Activated naive CD4-positive, alpha-beta T cell treated with anti-CD3 and anti-CD28 coated beads, Interleukin-2, amount 50 U/mL, for 16 hours (primary cell): ENCODE measurements at places on chromosomes 1 and 21.
A peak's percentile ranks its signal among the peaks of the same experiment; 100 is the strongest.

DNA sequence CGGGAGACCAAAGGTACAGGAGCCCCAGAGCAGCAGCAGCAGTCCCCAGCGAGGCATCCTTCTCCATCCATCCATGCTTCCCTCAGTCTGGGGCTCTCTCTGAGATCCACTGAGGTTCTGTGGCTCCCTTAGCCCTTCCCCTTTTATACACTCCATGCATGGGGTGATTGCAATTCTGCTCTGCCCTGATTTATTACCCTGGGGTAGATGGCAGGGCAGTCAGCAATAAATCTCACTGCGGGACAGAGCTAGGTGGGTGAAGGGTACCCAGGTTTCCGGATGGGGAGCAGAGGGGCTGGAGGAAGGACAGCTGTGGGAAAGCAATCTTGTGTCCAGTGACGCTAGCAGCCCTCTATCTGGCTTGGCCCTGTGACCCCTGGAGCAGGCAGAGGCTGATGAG, at the start of gene REN:
REN (minus strand) TSS at position 119 of the 400 bp plus-strand sequence; CDS start at position 75, 44 bp downstream.
- DNase-seq, result no peak

- DNase-seq, result no peak
These were observed 17.4 kb downstream of the MRPL39 start for GRCh38 chr21:25589887-25590286.

GRCh38 chr1:145997718-145998023, 1.3 kb upstream of the TXNIP start:
- DNase-seq, result no peak

DNA sequence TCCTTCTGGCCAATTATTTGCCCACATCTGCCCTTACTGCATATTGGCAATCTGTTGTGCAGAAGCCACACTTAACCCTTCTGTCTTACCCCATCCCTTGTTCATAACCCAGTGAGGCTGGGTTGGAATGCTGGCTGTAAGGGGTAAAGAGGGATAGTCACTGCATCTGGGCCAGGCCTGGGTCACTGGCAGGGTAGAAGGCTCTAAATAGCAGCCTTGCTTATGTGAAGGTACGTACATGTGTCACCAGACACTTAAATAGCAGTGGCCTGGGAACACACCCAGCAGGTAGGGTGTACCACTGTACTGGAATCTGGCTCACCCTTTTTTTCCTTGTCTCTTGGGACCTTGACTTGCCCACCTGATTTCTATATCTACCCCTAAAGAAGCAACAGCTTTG, 9.9 kb upstream of the TARS2 start:
- no peak for DNase-seq

DNA sequence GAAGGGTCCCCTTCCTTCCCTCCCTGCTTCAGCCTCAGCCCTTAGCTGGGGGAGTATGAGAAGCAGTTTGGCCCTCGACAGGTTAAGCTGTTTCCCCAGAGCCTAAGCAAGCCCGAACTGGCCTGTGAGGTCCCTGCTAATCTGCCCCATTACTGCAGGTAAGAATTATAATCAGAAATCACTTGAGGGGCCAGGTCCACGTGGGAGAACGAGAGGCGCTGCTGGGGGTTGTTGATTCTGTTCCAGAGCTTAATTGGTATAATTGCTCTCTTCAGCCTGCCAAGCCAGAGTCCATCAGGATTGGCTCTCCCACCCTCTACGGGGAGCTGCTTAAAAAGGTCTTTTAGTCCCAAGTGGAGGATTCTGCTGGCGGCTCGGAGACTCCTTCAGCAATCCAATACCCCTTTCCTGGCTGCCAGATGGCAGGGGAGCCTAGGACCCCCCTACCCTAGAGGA, 70.8 kb downstream of the UBE2T start:
- no peak for DNase-seq

GRCh38 chr1:165062346-165062745, 294.2 kb downstream of the LMX1A start:
- no peak for DNase-seq

GRCh38 chr1:157124855-157125254, 13.3 kb downstream of the ETV3 start:
- DNase-seq, result no peak

DNA sequence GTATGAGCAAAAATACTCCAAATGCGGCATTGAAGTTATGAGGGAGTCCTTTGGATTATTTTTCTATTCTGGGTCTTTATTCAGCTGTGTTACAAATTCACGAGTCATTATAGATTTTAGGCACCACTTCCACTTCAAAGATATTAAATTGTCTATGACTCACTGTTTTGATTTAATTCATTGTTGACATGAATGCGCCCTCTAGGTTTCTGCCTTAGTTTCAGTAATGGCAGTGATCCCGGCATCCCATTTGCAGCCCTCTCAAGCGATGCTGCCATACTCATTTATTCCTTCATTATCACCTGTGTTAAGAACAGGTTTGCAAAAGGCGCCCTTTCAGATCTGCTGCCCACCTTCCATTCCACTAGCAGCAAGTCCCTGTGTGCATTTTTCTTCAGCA, 14.0 kb downstream of the RSPO1 start:
- DNase-seq, result no peak

GRCh38 chr1:200916681-200917080, 22.0 kb downstream of the INAVA start:
- DNase-seq, result no peak

DNA sequence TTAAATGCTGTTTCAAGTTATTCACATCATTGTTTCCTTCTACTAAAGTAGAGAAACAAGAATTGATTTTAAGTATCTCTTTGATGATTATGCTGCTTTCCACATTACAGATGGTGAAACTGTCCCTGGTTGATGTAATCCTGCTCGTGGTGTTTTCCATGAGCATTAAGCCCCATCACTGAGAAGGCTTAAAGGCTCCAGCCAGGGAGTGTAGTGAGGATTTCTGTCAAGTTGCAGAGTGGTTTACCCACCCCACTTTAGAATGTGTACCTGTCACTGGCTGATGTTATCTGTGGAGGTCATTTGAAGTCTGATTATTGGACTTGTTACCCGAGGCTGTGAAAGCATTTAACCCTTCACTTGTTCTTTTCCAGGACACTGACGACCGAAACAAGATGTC, 12.9 kb downstream of the CERS2 start:
- no peak for DNase-seq

DNA sequence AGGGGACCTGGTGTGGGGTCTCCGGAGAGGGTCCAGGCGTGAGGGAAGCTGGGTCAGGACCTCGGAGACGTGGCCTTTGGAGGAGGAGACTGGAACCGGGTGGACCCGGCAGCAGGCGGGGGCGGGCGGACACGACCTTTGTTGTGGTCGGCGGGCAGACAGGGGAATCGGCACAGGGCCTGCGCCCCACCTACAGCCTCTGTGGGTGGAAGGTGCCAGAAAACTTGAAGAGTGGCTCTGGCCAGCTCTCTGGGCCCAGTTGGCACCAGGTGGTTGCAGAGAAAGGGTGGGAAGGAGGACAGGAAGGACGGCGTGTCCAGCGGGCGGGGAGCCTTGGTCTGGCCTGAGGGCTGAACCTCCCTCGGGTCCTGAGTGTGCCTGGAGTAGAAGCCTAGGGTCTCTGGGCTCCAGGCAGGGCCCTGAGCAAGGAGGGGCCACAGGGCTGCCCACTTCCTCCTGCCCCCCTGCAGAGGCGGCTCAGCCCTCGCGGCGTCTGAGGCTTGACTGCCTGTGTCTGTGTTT, 7.7 kb upstream of the TTLL10 start:
- no peak for DNase-seq

DNA sequence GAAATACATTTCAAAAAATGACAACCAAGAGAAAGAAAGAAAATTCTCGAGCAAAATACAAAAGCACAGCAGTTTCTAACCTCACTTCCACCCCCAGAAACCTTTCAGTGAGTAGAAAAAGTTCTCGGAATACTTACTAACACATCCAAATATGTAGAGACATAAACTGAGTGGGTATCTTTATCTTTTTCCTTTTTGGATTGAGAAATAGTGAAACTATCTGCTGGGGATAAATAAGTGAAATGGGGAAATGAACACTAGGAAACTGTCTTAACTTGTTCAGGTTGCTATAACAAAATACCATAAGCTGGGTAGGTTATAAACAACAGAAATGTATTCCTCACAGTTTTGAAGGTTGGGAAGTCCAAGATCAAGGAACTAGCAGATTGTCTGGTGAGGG, 72.0 kb downstream of the VCAM1 start:
- DNase-seq, result no peak

DNA sequence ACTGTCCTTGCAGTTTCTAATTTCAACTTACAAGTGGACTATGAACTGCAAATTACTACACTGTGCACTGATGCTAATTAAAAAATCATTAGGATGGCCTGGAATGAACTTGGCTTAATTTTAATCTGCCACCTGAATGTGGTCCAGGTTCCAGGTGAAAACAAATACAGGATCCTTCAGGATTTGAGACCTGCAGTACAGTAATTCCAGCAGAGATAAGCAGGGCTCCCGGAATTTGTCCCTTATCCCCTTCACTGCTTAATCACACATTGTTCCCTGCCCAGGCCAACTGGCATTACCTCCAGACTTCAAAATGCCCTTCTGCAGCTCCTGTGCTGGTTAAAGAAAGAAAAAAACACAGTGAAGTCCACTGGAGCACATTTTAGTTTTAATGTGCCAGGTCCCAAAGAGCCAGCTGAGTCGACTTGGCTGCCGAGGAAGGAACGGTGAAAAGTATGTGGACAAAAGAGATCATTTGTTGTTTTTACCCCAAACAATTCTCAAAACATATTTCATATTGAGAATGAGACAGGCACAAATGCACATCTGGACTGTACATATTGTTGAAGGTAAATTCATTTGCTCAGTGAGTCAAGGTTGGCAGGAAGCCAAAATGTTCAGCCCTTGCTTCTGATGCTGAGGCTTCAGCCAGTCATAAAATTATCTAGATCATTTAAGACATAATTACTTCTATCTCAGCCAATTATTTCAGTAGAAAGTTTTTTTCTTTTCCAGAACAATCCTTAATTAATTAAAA, 28.3 kb downstream of the DEGS1 start:
- no peak for DNase-seq

GRCh38 chr1:109620401-109620791, 759 bp downstream of the AMPD2 start:
- DNase-seq, result no peak

DNA sequence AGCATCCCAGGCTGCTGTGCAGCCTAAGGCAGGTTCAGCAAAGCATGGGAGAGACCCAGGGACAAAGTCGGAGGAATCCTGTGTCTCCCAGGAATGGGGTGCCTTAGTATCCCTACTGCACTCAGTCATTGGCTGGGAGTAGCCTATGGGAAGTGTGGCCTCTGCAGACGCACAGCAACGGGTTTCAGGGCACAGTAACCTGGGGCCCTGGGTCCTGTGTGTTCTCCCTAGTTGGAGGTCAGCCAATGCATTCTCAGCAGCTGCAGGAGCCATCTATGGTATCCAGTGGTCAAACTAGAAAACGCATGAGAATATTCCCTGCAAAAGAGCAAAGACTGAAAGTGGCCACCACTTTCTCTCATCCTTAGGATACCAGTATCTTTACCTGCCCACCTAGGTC, 13.7 kb upstream of the C1orf21 start:
- DNase-seq, result no peak

DNA sequence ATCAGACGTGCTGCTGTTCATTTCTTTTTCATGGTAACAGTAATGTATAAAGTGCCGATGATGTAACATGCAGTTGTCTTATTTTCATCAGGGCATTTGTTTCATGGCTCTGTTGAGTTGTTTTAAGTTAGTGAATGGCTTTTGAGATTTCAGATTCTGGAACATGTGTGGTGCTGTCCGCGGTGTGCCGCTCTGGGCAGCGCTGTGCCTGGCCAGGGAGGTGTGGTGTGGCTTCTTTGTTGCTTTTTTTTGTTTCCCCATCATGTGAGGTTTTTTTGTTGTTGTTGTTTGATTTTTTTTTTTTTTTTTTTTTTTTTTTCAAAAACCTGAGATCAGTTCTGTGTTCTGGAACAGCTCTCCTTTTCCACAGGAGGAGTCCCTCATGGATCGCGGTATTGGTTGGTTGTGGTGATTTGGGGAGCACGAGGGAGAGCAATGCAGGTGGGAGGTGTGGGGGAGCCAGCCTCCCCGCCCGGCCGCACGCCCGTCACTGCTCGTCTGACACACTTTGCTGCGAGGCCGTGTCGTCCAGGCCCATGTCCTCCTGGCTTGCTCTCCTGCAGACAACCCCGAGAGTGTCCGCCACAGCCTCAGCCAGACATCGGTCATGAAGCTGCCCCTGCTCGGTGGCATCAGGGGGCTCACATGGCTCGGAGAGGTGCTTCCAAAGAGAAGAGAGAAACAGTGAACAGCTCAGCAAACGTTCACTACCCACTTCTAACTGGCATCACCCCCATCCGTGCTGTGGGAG, 33.6 kb downstream of the NTPCR start:
- no peak for DNase-seq

DNA sequence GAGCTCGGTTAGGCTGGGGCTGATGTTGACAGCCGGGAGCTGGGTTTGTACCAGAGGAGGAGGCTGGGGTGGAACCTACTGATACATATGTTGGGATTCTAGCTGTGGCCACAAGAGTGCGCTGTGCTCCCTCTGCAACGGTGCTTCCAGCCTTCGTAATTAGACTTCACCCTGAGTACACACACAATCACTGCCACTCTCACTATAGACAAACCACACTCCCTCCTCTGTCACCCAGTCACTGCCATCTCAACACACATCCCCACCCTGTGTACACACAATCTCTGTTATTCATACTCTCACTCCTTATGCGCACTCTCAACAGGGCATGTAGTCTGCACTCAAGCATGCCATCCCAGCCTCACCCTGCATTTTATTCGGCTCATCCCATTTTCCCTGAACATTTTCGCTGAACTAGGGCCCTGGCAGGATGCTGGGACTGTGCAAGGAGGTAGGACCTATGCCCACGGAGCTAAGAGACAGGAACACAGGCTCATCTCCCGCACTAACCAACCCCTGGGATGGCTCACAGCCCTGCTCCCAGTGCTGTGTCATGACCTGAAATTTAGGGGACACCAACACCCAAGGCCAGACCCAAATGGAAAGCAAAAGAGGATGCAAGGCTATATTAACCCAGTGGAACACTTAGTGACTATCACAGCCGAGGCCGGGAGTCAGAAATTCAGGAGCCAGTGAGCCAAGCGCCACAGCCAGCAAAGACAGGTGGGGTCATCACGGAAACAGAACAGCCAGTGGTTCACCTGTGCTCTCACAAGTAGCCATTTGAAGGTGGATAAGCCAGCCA, 5.7 kb downstream of the GJB3 start:
- peak; percentile 64 for DNase-seq

DNA sequence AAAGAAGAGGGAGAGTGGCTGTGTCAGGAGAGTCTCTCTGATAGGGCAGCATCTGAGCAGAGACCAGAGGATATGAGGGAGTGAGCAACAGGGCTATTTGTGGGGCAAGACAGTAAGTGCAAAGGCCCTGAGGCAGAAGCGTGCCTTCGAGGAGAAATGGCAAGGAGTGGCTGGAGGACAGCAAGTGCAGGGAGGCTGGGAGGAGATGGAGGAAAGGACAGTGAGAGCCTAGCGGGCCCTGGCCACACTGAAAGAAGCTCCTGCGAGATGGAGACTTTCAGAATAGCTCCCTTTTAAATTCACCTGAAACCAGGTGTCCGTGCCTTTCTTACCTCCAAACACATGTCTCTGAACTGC, 25.2 kb downstream of the EXOC8 start:
- DNase-seq, result no peak

GRCh38 chr1:153546371-153546770, 765 bp upstream of the S100A4 start:
- no peak for DNase-seq
